ENCODE measurements at places on chromosomes 6 and 20. TPM values are rescaled to one million over a fixed set of nuclear protein-coding genes. Genes with fewer than 3 reads are reported as not detected.

Gene ZNF391
- 16.5 TPM for total RNA-seq

- no peak overlapping the region for H3K27ac ChIP-seq
- DNase-seq: no peak
- no peak overlapping the region for H3K4me3 ChIP-seq
Observed at GRCh38 chr20:58014628-58015315, 213.7 kb downstream of the ANKRD60 start.

- H3K4me1 ChIP-seq: peaks cover 38% of the 10 kb centered on the region
- no peaks in the 10 kb centered on the region for H3K36me3 ChIP-seq
- H3K4me3 ChIP-seq: no peak overlapping the region
- no peak overlapping the region for H3K27ac ChIP-seq
Observed at GRCh38 chr6:100283285-100283684, 181.4 kb downstream of the SIM1 start.

DNA sequence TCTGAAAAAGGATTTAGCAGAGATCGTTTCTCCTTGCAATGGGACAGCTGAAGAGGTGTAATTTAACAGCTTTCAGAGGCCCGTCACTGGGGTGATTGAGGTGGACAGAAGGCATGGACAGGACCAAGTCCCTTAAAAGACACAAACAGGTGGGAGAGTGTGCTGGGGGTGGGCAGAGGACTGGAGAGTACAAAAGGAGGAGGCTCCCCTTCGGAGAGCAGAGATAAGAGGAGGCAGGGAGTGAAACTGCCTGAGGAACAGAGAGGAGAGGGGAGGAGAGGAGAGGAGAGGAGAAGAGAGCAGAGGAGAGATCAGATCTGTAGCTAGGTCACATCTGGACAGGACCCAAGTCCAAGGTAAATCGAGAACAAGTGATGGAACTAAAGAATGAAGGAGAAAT lies 48.6 kb upstream of the PKHD1 start:
- H3K4me3 ChIP-seq: no peak overlapping the region
- no peaks in the 10 kb centered on the region for H3K27me3 ChIP-seq
- no peaks in the 10 kb centered on the region for H3K36me3 ChIP-seq
- no peak overlapping the region for H3K27ac ChIP-seq
- H3K4me1 ChIP-seq: peaks cover 8% of the 10 kb centered on the region

DNA sequence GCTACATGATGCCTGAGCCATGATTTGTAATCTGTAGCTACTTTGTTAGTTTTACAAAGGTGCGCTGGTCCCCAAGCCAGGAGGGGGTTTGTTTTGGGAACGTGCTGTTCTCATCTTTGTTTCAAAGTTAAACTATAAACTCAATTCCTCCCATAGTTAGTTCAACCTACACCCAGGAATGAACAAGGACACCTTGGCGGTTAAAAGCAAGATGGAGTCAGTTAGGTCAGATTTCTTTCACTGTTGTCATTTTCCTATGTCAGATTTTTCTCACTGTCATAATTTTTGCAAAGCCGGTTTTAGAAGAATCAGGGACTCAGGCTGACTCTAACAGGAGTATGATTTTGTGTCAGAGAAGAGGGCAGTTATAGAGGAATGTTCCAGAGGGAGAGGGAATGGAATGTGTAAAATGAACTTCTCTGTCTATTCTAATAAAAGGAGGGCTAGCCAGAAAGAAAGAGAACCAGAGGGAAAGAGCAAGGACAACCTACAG lies 2.3 kb upstream of the GMPR start:
- no peak overlapping the region for H3K27ac ChIP-seq
- no peak overlapping the region for H3K4me3 ChIP-seq
- no peaks in the 10 kb centered on the region for H3K36me3 ChIP-seq
- H3K27me3 ChIP-seq: peaks cover 58% of the 10 kb centered on the region

Data from neural progenitor cell (in vitro differentiated cells).